Hypothalamus (tissue), 51 donors: ENCODE measurements at places on chromosomes 16 and 17.
A peak's percentile ranks its signal among the peaks of the same experiment; 100 is the strongest.

- DNase-seq, result no peak
These were observed 145.7 kb downstream of the STXBP4 start for GRCh38 chr17:55114283-55114682.

DNA sequence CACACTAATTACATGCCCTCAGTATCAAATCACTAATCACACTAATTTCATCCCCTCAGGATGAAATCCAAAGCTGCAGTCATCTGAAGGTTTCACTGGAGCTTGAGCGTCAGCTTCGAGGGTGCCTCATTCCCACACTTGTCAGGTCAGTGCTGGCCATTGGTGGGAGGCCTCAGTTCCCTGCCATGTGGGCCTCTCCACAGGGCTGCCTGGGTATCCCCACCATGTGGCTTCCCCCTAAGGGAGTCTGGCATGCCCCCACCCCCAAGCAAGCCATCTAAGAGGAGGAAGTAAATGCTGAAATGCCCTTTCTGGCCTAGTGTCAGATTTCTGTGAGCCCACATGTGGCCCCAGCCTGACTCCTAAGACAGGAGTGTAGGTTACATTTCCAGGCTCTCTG lies 78.6 kb upstream of the CDH5 start:
- DNase-seq, result no peak

DNA sequence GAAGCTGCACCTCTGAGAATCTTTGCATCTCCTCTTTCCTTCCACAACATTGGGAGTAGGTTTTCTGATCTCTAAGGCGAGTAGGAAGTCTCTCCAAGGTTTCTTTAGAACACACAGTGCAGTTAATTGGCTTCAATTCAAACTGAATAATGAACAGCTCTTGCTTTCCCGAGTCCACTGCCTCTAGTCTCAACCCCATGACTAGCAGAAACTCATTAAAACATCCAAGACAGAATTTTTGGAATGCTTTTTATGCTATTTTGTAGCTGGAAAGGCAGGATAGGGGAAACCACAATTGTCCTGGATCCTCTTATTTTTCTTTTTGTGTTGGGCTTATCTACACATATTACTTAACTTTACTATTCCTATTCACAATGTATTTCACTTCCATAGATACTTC lies 206.6 kb downstream of the CDH8 start:
- no peak for DNase-seq

GRCh38 chr17:58671969-58672368 lies 19.9 kb downstream of the TEX14 start:
- DNase-seq, result no peak

- no peak for DNase-seq
These were observed 157.3 kb downstream of the VPS53 start for GRCh38 chr17:557371-557770.

DNA sequence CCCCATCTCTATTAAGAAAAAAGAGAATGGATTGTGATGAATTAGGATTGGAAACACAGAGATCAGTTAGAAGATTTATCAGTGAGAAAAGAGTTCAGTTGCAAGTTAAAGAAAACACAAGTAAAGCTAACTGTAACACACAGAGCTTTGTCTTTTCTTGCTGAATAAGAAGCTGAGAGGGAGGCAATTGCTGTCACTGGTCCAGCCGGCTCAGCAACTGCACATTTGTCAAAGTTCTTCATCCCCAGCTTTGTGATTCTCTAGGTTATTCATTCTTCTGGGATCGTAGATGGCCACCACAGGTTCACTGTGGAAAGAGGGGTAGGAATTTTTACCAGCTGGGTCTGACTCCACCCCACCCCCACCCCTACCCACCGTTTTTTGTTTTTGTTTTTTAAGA lies 615.7 kb downstream of the WWOX start:
- DNase-seq, result no peak

DNA sequence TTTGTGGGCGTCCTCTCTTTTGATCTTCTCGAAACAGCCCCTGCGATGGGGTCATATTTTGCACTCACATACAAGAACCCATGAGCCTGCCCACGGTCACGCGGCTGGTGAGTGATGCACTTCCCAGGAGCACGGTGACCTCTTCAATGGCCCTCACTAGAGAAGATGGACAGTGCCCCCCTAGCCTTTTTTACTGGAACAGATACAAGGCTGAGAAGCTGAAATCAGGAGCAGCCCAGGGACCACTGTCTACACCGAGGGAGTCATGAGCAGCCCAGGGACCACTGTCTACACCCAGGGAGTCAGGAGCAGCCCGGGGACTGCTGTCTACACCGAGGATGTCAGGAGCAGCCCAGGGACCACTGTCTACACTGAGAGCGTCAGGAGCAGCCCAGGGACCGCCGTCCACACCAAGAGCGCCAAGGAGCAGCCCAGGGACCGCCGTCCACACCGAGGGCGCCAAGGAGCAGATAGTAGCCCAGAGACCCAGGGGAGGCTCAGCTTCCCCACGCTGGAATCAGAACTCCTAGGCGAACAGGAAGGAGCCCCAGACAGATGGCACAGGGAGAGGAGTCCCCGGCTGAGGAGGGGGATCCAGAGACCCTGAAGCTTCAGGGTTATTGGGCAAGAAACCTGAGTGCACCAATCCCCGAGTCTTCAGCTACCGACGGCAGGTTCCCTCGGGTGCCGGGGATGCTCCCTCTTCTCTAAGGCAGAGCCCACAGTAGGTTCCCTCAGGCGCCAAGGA lies 23.7 kb downstream of the ACSF3 start:
- DNase-seq, result no peak

- DNase-seq, result no peak
These were observed 26.0 kb downstream of the FCSK start for GRCh38 chr16:70480127-70481105.

DNA sequence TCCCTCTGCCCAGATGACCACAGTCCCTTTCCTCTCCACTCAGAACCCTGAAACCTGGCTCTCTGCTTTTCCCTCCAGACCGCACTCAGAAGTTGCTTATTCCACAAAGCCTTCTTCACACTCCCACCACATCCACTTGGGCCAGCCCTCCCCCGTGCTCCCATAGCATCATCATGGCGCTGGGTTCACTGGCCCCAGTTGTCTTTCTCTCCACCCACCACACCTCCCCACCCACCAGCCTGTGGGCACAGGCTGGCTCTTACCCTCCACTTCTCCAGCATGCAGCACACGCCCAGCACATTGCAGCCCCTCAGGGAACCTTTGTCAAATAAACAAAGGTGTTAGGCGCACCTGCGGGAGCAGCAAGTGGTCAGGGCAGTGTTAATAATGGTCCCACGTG lies 130.0 kb downstream of the KATNIP start:
- DNase-seq, result no peak

GRCh38 chr16:31703526-31704128 lies 170.0 kb upstream of the ZNF267 start:
- no peak for DNase-seq

DNA sequence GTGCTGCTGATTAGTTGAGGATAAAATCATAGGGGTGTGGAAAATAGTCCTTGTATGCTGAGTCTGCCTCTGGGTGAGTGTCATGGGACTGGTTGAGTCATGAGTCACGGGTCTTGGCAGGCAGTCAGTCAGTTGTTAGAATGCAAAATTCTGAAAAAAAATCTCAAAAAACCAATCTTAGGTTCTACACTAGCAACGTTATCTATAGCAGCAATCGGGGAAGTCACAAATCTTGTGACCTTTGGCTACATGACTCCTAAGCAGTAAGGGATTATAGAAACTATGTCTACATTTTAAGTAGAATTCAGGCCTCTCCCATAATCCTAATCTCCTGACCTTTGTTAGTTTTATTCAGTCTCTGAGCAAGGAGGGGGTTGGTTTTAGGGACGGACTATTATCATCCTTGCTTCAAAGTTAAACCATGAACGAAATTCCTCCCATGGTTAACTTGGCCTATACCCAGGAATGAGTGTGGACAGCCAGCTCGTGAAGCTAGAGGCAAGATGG lies 18.0 kb upstream of the PMFBP1 start:
- no peak for DNase-seq

- DNase-seq, result no peak
These were observed 110.6 kb upstream of the PLCG2 start for GRCh38 chr16:81668243-81669097.

- DNase-seq, result peak; percentile 30
These were observed 499 bp downstream of the PIP4K2B start for GRCh38 chr17:38798614-38799500.

- no peak for DNase-seq
These were observed 296.7 kb upstream of the IRX5 start for GRCh38 chr16:54633943-54634362.

DNA sequence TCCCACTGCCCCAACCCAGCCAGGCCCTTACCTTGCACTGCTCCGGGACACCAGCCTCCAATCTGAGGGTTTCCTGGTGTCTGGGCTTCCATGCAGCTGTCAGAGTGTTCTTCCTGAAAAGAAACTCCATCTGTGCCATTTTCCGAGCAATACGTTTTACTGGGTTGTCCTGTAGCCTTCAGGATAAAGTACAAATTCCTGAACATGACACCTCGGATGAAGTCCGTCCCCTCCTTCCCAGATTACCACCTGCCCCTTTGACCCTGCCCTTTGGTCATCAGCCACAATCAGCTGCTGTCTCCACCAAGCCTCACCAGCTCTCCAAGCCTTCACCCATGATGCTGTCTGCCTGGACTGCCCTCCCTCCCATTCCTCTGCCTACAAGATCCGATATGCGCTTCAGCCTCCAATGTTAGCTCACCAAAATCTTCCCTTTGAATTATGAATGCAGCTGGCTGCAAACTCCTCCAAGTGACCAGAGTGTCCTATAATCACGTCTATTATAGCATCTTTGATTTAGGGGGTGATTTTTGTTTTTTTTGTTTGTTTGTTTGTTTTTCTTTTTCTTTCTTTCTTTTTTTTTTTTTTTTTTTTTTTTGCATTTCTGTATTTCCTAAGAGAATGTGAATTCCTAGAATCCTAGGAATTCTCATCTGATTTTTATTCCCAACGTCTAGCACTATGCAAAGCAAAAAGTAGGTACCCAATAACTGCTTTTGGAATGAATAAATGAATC lies 60.6 kb upstream of the KIFC3 start:
- no peak for DNase-seq

GRCh38 chr16:6804461-6804860 lies 528.2 kb upstream of the RBFOX1 start:
- DNase-seq, result no peak

- DNase-seq, result no peak
These were observed 167.9 kb upstream of the GSE1 start for GRCh38 chr16:85445064-85445778.

GRCh38 chr16:79757968-79758367 lies 157.4 kb upstream of the MAF start:
- DNase-seq, result no peak

- no peak for DNase-seq
These were observed 7.4 kb upstream of the SLC13A2 start for GRCh38 chr17:28466001-28466400.

DNA sequence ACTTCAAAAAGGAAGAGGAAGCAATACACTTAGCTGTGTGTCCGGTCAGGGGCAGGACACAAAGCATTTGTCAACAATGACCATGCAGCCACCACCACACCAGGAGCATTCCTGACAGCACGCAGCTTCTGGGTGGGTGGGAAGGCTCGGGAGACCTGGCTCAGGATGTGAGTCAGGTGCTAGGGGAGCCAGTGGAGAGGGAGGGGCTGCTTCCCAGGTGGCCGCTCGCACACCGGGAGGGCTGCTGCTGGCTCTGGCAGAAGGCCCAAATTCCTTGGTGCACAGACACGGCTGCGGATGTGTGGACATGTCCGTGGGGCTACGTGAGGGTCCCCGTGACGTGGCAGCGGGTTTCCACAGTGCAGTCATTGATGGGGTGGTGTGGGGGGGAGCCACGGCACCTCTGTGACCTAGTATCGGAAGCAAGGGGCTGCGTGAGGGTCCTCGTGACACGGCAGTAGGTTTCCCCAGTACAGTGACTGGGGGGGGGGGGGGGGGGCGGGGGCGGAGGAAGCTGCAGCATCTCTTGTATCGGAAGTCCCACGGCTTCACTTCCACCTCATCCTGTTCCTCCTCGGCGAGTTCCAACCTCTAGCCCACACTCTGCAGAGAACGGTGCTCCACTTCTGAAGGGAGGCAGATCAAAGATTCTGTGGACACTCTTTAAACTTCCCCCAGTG lies 112.8 kb downstream of the ZNF778 start:
- no peak for DNase-seq

- DNase-seq, result no peak
These were observed 28.8 kb downstream of the GINS3 start for GRCh38 chr16:58421059-58421458.

- DNase-seq, result no peak
These were observed 130.1 kb downstream of the SOCS1 start for GRCh38 chr16:11125936-11126335.

DNA sequence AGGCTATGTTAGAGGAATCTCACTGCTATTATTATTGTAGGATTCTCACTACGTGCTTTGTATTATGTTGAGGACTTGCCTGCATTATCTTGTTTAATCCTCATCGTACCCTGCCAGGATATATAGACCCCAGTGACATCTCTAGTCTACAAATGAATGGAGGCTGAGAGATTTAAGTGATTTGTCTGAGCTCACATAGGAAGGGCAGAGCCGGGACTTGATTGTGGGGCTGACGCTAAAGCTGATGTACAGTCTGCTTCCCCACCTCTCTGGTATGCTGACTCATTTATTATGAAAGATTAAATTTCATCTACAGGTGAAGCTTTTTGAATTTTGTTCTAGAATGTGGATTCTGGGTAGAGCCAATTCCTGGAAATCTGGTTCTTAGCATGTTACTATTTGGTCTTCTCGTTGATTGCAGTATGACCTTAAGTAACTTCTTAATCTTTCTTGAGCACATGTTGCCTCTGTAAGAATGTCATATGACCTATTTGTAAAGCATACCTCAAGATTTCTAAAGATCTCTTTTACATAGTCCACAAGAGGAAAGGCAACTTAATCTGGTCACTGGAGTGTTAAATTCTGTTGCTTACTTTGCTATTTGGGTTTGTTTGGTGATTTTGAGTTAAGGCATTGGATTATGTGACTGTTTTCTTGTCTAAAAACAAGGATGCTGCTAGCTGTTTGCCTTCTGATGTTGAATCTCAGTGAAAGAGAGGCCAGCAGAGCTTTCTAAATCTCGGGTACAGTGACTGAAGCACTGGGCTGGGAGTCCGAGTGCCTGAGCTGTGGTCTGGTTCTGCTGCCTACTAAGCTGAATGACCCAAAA lies 12.4 kb downstream of the METTL9 start:
- DNase-seq, result no peak

GRCh38 chr16:47463771-47464624 lies 2.9 kb downstream of the PHKB start:
- no peak for DNase-seq
